ENCODE measurements at places on chromosomes 4 and X.

GRCh38 chr4:162981823-162982222 lies 184.9 kb downstream of the NAF1 start:
- DNase-seq = no peak

DNA sequence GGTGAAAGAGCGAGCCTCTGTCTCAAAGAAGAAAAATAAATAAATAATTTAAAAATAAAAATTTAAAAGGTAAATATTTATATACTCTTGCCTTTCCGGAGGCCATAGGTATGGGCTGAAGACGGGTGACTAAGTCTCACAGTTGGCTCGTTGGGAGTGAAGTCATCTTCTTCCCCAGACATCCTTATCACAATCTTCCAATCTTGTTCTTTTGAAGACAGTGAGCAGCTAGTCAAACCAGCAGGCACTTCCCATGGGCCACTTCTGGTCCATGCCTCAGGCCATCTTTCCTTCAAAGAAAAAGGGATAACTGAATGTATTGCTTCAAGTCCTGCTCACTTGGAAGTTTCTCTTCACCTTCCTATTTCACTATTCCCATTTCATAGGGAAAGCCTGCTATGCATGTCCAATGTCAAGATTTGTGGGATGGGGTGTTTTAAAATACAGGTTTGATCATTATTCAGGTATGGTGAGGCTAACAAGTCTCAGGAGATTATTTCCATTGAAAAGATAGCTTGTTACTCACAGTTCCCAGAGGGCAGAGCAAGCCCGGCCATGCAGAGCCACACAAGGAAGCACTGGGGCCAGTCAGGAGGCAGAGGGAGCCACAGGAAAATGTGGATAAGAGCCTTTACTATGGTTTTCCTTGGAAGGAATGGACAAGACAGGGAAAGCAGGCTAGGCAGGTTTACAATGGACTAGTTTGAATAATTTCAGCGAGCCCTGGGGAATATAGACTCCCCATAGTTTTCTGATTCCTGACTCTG lies 33.3 kb upstream of the VCX2 start:
- no peak for DNase-seq

GRCh38 chr4:140807491-140808252 lies 51.5 kb upstream of the TBC1D9 start:
- DNase-seq = no peak

- no peak for DNase-seq
Measured at GRCh38 chr4:55578341-55579010, 13.6 kb downstream of the PDCL2 start.

GRCh38 chr4:186570193-186570996 lies 15.0 kb upstream of the MTNR1A start:
- peak; percentile 25 for DNase-seq

DNA sequence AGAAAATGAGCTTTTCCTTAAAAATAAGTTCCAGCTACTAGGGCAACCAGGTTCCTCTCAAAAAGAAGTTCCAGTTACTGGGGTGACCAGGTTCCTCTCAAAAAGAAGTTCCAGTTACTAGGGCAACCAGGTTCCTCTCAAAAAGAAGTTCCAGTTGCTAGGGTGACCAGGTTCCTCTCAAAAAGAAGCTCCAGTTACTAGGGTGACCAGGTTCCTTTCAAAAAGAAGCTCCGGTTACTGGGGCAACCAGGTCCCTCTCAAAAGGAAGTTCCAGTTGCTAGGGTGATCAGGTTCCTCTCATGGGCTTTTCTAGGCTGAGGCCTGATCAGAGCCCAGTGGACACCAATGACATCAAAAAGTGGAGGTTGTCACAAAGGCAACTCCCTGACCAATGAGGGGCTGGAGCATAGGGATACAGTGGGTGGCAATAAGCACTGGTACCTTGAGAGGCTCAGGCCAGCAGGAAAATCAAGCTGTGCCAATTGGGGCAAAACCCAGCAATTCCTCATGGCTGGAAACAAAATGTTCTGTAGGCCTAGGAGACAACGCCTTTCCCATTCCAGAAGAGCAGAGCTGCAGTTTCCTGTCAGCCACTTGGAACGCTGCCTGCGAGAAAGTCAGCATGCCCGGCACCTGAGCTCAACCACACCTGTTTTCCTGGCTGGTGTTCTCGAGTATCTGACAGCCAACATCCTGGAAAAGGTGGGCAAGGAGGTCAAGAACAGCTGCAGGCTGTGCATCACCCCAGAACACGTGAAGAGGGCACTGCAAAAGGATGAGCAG lies 12.3 kb upstream of the SYTL5 start:
- no peak for DNase-seq

- DNase-seq = no peak
Measured at GRCh38 chr4:54315561-54316538, 86.8 kb downstream of the PDGFRA start.

DNA sequence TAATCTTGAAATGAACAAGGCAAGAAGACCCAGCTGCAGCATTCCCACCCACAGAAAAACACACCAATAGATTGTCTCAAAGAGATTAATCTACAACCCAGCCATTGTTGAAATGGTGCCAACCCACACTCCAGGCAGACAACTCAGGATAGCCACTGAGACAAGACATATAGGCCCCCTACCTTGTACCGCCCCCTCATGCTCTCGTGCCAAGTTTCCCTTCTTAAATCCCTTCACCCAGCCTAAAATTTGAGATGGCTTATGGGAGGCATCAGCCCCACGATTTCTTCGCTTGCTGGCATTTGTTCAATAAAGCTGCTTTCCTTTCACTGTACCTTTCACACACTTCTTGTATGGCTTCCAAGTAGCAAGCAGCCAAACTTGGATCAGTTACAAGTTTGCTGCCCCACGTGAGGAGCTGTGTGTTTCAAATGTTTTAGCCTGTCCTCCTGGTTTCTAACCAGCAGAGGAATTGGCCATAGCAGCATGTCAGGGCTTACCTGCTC lies 1754.1 kb downstream of the C4orf33 start:
- DNase-seq = no peak

DNA sequence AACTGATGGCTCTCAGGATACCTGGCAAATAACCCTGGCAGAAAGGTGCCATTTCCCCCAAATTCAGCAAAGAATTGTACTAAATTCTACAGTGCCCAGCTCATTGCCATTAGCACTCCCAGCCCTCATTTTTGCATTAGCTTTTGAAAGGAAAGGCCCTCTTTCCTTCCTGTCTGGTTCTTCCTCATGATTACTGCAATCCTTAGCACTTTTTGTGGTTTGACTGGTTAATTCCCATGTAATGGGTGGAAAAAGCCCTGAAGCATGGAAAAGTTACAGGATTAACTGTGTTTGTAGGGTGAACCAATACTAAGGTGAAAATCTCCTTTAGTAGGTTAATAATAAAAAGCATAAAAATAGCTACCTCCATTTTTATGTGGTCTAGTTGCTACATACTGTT lies 139.5 kb downstream of the NPNT start:
- DNase-seq = no peak

DNA sequence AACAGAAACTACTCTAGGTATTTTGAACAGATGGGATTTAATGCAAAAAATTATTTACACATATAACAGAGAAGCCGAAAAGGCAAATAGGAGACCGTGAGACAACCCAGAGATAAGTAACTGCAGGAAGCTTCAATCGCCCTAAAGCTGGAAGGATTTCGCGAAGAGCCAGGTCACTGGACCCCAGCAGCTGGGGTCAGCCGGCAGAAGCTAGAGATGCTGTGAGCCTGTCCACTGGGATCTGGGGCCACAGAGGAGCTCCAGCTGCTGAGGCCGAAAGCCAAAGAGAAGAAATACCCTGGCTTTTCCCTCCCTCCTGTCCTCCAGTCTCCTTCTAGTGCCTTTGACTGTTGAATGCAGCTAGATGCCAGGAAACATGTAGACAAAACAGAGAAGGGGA lies 192.8 kb upstream of the BCOR start:
- DNase-seq = no peak

GRCh38 chrX:9467751-9468150 lies 2.9 kb downstream of the TBL1X start:
- no peak for DNase-seq

GRCh38 chrX:45748369-45748774 lies 547.7 kb upstream of the DIPK2B start:
- DNase-seq = no peak

DNA sequence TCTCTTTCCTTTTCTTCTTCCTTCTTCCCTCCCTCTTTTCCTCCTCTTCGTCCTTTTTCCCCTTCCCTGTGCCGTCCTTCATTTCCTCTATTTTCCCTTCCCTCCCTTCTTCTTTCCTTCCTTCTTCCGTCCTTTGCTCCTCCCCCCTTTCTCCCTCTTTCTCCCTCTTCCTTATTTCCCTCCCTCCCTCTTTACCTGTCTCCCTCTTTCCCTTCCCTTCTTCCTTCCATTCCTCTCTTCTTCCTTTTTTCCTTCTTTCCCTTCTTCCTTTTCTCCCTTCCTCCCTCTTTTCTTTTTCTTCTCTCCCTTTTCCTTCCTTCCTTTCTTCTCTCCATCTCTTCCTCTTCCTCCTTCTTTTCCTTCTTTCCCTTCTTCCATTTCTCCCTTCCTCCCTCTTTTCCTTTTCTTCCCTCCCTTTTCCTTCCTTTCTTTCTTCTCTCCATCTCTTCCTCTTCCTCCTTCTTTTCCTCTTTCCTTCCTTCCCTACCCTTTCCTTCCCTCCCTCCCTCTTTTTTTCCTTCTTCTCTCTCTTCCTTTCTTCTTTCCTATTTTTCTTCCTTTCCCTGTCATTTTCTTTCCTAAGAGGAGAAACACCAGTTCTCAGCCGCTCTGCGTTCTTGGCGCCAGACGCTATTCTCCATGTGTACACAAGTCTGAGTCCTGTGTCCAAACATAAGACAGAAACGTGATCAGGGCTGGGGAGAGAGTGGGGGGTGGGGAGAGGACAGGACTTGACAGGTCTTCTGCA lies 597.1 kb downstream of the MID1IP1 start:
- DNase-seq = no peak

- peak; percentile 27 for DNase-seq
Measured at GRCh38 chrX:51876441-51876840, 17.0 kb upstream of the MAGED1 start.

GRCh38 chrX:135520022-135520552 lies 373 bp upstream of the INTS6L start:
- DNase-seq = peak; percentile 29

GRCh38 chrX:120456973-120457372 lies 12.1 kb downstream of the LAMP2 start:
- DNase-seq = no peak

DNA sequence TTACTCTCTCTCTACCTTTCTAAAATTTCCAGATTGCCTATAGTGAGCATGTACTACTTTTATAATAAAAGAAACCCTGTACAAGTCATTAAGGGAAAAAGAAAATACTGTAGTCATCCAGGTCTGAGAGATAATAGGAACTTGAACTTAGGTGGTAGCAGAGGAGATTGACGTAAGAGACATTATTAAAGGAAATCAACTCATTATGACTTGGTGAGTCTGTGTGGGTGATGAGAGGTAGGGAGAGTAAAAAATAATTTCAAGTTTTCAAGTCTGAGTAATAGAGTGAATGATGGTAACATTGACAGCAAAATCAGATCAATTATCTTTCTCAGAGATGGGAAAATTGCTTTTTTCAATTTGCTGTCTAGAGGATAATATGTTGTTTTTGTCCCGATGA lies 44.0 kb upstream of the ZCCHC12 start:
- no peak for DNase-seq

- DNase-seq = no peak
Measured at GRCh38 chrX:154349359-154349935, 25.0 kb downstream of the FLNA start.

- DNase-seq = no peak
Measured at GRCh38 chrX:1423215-1423614, 29.5 kb downstream of the ASMTL start.

- no peak for DNase-seq
Measured at GRCh38 chr4:186027405-186027804, 41.6 kb upstream of the TLR3 start.

- no peak for DNase-seq
Measured at GRCh38 chrX:132741689-132742088, 216.7 kb downstream of the HS6ST2 start.

DNA sequence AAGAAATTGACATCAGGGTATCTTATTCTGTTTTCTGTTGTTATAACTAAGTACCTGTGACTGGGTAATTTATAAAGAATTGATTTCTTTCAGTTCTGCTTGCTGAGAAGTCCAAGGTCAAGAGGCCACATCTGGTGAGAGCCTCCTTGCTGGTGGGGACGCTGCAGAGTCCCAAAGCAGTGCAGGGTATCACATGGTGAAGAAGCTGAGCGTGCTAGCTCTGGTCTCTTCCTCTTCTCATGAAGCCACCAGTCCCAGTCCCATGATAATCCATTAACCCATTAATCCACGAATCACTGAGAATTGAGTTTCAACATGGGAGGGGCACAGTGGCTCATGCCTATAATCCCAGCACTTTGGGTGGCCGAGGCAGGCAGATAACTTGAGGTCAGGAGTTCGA lies 18.0 kb downstream of the RBMX start:
- DNase-seq = no peak

- DNase-seq = no peak
Measured at GRCh38 chrX:56947699-56948098, 47.6 kb downstream of the SPIN3 start.

GRCh38 chr4:35934320-35934981 lies 309.9 kb downstream of the ARAP2 start:
- no peak for DNase-seq

DNA sequence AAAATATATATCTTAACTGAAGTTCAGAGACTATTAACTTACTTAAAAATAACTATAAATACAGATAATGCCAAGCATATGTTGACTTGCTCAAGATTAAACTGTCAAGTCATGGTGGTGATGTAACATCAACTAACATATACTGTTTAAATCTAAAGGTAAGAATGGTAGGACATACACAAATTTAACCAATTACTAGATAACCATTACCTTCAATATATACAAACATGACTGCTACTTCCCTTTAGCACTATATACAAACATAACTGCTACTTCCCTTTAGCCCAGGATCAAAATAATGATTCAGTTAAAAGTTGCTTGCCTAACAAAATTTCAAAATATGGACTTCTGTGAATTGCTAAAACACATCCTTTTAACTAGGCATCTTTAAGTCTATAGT lies 14.9 kb downstream of the HNRNPD start:
- no peak for DNase-seq

DNA sequence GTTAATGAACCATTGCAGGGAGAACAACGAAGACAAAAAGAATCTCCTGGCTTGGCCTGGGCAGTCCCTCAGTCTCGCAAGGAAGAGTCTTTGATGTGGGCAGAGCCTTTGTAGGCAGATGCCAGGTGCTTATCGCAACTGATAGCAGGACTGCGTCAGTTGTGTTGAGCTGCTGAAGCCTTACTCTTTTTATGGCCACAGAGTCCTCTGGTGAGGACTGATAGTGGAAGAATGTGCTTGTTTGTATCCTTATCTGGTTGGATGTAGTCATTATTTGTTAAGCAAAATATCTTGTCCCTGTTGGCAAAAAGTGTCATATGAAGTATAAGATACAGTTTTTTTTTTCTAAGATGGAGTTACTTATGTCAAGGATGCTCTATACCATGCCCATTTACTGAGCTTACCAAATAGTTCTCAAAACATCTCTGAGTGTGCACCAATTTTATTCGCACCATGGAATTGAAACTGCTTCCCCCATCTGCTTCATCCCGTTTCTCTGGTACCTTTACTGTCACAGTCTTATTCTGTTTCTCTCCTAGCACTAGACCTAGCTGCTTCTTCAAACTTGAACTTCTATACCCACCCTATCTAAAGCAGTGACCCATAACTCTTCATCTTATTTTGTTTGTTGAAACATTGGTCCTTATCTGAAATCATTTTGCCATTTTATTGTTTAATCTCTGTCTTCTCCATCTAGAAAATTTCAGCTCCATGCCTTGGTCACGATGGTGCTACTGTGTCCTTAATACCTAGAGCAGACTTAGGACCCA lies 47.0 kb upstream of the SPRY1 start:
- DNase-seq = no peak

Data from GM04503 (cell line).